ENCODE measurements at places on chromosomes 12 and 14.

GRCh38 chr14:100640471-100641273, 53.5 kb upstream of the BEGAIN start:
- DNase-seq, result peak; percentile 61

GRCh38 chr12:77667101-77667500, 163.6 kb upstream of the NAV3 start:
- DNase-seq, result no peak

DNA sequence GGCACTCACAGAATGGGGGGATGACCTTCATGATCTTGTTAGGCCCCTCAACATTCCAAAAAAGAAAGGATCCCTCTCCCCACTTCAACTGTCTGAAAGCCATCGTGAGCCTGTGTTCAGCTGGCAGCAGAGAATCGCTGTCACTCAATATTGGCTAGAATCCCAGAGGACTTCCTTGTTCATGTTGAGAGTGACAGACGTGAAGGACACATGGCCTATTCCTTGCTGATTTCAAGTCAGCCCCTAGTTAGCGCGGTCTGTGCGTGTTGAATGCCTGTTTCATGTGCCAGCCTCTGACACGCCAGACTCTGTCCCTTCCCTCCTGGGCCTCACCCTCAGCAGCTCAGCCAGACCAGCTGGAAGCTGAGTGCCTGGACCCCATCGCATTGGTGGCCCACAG, 43.1 kb downstream of the DNAH10 start:
- no peak for DNase-seq

GRCh38 chr12:115636546-115636945, 640.9 kb downstream of the MED13L start:
- DNase-seq, result no peak

DNA sequence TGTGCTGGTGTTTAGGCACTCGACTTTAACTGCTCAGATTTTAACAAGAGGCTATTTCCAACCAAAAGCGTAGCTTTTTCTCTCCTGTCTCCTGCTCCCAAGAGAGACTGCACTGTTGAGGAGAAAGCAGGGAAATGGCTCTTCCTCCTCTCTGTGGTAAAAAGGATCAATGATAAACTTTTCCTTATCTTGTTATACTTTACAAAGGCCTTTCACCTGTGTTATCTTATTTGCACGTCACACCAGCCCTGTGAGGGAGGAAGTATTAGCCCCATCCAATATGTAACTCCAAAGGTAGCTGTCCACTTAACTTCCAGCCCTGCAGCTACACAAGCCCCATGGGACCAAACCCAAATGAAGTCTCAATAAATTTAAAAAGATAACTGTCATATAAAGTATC, 32.9 kb upstream of the ZFP36L1 start:
- no peak for DNase-seq

DNA sequence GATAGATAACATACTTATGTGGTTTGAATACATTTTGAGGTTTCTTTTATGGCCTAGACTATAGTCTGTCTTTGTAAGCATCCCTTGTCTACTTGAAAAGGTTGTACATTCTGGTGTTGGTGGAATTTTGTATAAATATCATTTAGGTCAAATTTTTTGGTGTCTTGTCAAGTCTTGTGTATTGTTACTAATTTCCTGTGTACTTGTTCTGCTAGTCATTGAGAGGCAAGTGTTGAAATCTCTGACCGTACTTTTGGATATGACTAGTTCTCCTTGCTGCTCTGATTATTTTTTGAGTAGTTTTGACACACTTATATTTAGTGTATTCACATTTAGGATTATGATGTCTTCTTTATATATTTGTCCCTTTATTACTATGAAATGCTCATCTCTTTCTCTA, 219.6 kb downstream of the CCDC91 start:
- DNase-seq, result no peak

- no peak for DNase-seq
Measured at GRCh38 chr12:99983456-99984258, 1.1 kb downstream of the ANKS1B start.

DNA sequence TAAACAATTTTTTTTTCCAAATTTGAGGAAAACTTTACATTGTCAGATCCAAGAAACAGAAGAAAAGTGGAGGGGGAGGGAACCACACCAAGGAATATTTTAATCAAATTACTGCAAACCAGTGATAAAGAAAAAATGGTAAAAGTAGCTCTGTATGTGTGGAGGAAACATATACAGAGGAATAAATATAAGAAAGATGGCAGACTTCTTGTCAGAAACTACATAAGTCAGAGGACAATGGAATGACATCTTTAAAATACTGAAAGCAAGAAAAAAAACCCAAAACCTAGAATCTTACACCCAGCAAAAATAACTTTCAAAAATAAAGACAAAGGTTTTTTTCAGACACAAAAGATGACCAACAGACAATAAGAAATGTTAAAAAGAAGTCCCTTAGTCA, 10.2 kb upstream of the LLPH start:
- DNase-seq, result no peak

DNA sequence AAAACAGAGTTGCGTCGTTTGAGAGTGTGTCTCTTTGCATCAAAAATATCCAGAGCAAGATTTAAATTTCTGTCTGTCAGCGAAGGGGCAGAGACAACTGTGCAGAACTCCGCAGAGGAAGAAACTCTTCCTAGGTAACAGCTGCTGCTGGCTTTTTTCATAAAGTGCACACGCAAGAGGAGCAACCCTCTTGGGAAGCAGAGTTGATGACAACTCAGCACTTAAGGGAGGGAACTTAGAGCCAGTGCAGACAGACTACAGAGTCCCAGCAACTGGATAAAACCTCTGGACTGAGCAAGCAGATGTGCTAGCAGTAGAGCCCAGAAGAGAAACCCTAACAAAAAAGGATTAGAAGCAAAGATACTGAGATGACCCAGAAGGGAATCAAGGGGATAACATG, 337.1 kb downstream of the PCNX1 start:
- DNase-seq, result no peak

GRCh38 chr14:67738740-67739504, 37.2 kb downstream of the RDH12 start:
- DNase-seq, result no peak
